Mesothelial cell of epicardium (in vitro differentiated cells): ENCODE measurements at places on chromosomes 7 and 10.

GRCh38 chr7:155355745-155356144, 58.1 kb downstream of the INSIG1 start:
- DNase-seq, result no peak

DNA sequence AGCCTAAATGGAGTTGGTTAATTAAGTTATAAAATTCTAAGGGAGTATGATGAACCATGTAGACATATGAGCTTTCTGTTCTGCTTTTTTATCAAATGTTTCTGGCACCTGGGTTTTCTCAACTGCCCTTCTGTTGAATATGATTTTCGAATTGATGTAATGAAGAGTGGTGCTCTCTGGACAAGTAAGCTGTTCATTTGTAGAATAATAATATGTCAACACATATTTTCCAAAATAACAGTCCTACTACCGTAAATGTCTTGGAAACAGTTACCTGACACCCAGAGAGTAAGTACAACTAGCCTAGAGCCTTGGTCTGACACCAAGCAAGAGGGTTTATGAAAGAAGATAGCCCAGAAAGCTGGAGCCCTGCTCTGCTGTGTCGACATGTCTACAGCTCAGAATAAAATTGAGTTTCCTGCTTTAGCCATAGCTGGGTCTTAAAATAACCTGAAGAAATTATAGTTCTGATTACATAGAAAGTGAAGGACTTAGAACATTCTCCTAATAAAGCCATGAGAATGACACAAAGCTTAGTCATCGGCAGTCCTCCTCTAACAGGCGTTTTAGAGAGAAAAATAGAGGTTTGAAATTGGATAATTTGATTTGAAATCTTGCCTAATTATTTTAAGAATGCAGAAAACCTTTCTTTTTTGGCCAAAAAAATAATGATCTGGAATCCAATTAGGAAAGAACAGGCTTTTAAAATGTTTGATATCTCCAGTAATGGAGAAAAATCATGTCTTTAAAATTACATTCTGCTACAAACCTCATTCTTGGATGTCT, 25.1 kb downstream of the HDAC9 start:
- DNase-seq, result no peak

DNA sequence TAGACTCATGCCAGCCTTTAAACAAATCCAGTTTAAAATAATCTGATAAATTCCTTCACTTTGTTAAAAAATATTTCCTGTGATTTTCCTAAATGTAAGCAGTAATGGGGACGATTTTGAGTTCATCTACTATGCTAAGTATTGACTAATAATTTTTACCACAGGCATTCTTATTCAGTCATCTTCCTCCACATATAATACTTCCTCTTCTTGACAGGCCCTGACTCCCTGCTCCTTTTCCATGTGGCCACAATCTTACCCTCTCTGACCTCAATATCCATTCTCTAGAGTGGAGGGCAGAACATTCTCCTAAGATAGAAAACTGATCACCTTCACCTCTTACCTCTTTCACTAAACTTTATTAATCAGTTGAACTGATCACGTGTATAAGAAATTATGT, 7.8 kb downstream of the DNAJC2 start:
- DNase-seq, result no peak

DNA sequence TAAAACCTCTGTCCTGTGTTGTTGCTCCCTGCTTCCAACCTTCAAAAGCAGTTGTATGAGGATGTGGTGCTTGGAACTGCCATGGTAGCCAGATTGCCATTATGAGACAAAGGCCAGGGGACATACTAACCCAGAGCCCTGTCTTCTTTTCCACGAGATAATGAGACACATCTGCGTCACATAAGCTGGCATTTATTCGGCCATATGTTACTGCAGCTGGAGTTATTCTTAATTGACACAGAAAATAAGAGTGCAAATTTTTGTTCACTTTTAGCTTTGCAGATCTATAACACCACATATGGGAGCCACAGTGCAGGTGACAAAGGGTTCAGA, 15.5 kb upstream of the PDLIM1 start:
- no peak for DNase-seq

- no peak for DNase-seq
Observed at GRCh38 chr10:7797582-7797981, 9.6 kb downstream of the ATP5F1C start.

- DNase-seq, result no peak
Observed at GRCh38 chr7:19470031-19470430, 238.8 kb downstream of the POLR1F start.

DNA sequence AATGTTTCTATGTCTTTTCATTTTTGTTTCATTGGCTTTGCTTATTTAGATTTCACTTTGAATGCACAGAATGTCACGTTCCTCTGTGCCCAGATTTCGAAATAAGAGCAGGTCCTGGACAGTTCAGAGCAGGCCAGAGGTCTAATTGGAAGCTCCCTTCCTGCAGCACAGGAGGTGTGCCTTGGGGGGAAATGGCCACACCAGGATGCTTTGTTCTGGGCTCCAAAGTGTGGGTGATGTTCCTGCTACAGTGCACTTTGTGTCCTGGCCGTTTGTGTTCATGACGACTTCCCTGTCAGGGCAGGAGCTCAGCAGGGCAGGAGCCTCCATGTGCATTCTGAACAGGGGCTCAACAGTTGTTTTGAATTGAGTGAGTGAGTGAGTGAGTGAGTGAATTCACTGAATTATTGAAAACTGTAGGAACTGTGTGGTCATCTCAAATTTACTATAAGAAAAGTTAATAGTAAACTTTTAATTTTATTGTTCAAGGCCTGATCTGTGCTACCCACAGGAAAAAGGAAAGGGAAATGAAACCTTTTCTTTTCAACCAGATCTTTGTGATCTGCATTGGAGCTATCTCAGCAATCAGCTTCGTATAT, 109.5 kb upstream of the GJD4 start:
- DNase-seq, result no peak

DNA sequence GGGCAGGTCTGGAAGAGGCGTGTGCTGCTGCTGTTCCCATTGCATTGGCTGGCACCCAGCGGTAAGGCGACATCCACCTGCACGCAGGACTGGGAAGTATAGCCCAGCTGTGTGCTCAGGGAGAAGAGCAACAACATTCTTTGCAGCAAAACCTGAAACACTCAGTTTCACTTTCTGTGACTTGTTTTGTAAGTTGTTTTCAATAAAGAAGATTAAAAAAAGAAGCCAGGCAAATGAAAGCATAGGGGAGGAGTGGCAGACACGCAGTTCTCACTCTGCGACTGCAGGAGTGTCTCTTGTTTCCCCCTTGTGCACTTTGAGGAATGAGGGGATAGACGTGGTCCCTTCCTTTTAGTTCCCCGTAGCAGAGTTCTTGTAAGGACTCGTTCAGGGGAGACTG, 5.8 kb downstream of the FBH1 start:
- DNase-seq, result no peak

DNA sequence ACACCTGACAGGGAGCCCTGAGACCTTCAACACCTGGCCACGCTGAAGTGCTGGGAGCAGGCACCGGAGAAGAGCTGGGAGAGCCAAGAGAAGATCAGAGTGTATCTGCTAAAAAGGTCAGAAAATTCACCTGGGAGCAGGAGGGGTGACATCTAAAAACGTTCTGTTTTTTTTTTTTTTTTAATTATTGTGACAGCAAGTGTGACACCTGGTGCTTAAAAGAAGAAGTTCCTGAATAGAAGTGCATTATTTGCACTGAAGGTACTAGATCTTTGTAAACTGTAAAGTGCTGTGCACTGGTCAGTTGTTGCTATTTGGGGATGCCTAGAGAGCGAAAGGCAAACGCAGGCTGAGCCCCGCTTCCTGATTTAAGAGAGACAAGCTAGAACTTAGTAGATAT, 422.0 kb downstream of the PLXNA4 start:
- DNase-seq, result no peak

- no peak for DNase-seq
Observed at GRCh38 chr10:13634207-13634606, 47.4 kb downstream of the PRPF18 start.

- no peak for DNase-seq
Observed at GRCh38 chr7:135801045-135801693, 52.6 kb upstream of the FAM180A start.

DNA sequence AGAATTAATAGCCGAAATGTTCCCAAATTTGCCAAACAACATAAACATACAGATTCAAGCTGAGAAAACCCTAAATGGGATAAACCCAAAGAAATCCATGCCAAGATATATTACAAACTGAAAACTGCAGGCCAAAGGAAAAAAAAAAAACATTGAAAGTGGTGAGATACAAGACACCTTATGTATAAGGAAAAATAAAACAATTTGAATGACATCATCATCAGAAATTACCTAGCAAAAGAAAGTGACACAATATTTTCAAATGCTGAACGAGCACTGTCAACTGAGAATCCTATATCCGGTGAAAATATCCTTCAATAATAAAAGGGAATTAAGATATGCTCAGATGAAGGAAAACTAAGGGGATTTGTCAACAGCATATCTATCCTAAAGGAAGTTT, 66.5 kb downstream of the PHYHIPL start:
- DNase-seq, result no peak

GRCh38 chr10:116868722-116869121, 19.4 kb downstream of the ENO4 start:
- DNase-seq, result no peak

DNA sequence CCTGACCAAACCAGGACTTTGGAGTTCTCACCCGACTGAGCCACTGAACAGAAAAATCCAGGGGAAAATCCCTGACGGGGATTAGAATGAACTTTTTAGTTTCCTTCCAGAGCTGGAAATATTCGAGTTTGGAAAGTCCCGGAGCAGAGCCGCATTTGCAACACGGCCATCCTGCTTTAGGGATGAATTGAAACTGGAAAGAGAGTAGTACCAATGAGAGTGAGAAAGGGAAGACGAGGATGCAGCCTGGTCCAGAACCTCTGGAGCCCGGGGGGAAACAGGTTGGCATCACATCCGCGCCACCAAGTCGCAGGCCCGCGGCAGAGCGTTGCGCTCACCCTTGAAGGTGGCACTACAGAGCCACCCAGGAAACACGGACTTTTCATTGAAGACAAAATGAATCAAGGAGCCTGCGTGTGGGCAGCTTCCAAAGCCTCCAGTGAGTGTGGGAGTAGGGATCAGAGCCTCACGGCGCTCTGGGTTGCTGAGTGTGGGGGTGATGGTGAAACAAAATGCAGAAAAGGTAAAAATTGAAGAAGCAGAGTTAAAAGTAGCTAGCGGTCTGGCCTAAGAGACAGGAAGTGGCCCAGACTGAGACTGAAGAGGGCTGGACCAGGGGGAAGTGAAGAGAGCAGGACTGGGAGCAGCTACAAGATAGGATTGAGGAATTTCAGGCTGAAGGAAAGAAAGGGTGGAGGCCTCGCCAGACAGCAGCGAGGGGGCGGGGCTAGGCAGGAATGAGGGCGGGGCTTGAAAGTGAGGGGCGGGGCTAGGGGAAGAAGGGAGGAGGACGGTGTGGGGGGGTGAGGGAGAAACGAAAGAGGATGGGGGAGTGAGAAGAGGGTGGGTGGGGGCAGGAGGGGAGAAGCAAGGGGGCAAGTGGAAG, 1.8 kb downstream of the SMURF1 start:
- DNase-seq, result peak; percentile 75

- no peak for DNase-seq
Observed at GRCh38 chr7:132091706-132092105, 484.6 kb downstream of the PLXNA4 start.

GRCh38 chr7:96899108-96899507, 106.2 kb upstream of the DLX6 start:
- no peak for DNase-seq

DNA sequence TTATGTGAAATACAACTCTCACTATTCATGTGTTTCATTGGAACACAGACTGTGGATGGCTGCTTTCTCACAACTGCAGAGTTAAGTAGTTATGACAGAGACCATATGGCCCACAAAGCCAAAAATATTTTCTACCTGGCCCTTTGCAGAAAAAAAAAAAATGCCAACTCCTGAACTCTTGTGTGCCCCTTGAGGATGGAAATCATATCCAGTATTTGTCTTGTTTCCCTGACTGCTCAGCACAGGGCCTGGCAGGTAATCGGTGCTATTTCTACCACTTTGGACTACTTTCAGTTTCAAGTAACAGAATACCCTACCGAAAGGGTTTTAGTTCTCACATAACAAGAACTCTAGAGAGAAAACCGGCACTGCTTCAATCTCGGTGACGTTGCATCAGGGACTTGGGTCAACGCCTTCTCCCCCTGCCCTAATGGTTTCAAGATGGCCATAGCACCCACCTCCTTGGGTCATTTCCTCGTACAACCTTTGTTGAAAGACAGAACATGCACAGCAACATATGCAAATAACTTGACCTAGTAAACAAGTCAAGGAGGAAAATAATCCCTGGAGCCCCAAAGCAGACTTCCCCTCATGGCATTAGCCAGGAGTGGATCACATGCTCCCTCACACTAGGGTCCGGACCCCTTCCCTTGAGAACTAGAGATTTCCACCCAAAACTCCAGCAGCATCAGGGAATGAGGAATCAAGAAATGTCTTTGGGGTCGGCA, 11.8 kb upstream of the GPNMB start:
- no peak for DNase-seq
